GM18507 (cell line): ENCODE measurements at places on chromosomes 5 and 9.

DNA sequence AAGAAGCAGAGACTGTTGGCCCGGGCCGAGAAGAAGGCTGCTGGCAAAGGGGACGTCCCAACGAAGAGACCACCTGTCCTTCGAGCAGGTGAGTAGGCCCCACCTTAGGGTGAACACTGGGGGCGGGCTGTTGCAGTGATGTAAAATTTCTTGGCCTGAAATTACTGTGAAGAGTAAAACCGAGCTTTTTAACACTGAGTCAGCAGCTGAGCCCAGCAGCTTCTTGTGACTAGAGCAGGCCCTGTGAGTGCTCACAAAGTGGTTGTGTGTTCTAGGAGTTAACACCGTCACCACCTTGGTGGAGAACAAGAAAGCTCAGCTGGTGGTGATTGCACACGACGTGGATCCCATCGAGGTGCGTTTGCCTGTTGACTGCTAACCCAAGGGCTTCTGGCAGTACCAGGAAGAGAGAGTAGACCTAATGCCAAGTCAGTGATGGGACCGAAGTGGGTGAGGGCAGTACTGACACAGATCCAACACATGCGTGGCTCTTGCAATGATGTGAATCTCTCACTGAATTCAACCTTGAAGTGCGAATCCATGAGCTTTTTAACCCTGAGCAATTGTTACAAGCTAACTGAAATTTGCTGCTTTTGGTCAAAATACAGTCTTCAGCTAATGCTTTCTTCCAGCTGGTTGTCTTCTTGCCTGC, 2.1 kb downstream of the RPL7A start:
- no peak for DNase-seq

- no peak for DNase-seq
Observed at GRCh38 chr9:131239161-131239975, 36.9 kb downstream of the FAM78A start.

DNA sequence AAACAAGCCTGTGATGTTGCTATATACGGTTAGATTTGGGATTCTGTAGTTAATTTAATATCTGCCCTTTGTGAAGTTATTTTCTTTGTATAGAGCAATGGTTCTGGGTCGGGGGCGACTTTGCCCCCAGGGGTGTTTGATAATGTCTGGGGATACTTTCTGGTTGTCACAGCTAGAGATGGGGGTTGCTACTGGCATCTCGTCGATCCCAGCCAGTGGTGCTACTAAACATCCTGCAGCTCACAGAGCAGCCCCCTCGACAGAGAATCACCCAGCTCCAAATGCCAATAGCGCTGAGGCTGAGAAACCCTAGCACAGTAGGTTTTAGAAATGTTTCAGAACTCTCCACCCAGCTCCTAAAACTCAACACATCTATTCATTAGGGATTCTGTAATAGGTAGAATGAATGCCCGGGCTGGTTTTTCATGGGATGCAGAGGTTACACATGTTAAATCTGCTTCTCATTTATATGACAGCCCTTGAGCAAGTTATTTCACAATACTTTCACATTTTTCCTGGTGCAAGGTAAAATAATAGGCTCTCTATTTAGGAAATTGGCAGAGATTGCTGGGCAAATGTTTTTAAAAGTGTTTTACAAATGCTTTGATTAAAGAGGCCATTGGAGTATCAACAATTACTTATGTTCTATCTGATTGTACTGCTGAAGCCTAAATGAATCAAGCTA, 75.2 kb upstream of the CTSL start:
- no peak for DNase-seq

- DNase-seq = peak; percentile 42
Observed at GRCh38 chr5:150175536-150175935, 9.0 kb downstream of the CDX1 start.

- no peak for DNase-seq
Observed at GRCh38 chr9:108083160-108083750, 593.7 kb upstream of the KLF4 start.

GRCh38 chr9:14769230-14769571, 46.7 kb upstream of the CER1 start:
- no peak for DNase-seq

GRCh38 chr5:95445995-95446394, 54.8 kb downstream of the FAM81B start:
- no peak for DNase-seq

DNA sequence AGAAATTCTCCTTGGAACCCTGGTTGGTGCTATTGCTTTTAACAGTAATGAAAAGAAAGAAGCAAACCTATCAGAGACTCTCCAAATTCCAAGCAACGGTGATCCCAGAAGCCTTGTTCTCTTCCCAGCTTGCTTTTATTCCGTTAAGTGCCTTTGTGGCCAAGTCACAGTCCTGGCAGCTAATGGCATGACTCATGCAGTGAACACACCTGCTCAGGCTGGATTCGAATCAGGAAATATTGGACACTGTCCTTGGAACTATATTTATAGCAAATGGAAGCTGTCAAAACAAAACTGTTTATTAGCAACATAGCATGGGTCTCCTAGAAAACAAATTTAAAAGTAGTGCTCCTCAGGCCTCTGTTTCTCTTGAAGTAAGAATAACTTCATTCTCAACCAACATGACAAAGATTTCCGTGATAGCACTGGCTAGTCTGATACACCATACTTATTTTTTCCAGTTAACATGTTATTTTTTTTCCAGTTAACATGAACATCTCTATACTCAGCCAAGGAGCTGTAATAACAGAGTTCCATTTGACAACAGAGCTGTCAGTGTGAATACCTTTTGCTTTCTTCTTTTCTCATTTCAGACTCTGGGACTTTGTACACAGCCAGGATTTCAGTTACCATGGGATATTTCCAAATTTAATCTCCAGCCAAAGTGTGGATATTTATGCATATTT, 502.4 kb downstream of the GADD45G start:
- DNase-seq = no peak

DNA sequence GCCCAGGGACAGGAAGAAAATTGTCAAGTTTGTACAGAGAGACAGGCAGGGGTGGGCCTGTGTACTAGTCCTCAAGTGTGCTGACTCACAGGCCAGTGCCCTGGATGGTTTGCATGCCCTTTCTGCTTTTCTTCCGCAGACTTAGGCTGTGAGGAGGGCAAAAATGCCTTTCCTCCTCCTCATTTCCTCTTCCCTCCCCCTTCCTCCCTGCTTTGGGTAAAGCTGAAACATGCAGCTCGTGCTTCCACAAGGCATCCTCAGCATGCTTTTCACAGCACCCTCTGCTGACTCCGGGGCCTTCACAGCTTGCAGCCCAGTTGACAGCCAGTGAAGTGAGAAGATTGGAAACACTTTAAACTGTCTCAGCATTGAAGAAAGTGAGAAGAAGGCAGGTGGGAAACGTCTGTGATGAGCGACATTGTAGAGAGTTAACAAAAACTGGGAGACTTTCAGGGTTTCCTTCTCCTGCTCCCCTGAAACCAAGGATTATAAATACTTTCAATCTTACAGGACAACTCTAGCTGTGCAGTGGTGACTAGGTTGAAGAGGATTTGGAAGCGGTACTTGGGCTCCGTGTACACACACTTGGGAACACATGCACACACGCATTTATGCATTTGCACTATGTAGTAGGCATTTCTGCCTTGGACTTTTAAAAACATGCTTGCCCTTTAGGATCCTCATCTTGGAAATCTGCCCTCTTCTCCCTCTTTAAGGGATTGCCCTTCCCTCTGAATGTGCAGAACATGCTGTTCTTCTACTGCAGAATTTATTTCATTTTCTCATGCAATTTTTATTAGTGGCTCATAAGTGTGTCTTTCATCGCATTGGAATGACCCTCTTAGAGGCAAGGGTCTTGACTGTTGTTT, 138.8 kb downstream of the GRIA1 start:
- DNase-seq = no peak

DNA sequence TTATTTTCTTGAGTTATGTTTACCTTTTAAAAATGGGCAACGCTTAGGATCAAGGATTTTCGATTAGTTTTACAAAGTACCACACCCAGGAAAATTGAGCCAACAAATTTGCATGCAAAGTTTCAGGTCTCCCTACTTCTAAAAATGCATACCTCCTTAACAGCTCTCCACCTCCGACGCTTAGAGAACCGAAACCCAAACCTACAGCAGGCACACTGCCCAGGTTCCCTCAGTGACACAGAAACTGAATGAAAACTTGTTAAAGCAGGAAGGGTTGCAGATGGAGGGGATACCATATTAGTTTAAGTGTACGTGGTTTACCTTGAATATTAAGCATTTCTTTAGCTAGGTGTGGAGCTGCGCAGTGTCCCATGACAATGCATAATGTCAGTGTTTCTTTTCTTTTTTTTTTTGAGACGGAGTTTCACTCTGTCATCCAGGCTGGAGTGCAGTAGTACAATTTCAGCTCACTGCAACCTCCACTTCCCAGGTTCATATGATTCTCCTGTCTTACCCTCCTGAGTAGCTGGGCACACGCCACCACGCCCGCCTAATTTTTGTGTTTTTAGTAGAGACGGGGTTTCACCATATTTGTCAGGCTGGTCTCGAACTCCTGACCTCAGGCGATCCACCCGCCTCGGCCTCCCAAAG, 1.6 kb upstream of the SUB1 start:
- DNase-seq = peak; percentile 42
